Natural killer cell (primary cell): ENCODE measurements at places on chromosomes 5 and 9.

- DNase-seq: no peak
These were observed 80.6 kb downstream of the PAM start for GRCh38 chr5:102835717-102836116.

GRCh38 chr5:180399401-180400215 lies 46.5 kb upstream of the GFPT2 start:
- DNase-seq: no peak

DNA sequence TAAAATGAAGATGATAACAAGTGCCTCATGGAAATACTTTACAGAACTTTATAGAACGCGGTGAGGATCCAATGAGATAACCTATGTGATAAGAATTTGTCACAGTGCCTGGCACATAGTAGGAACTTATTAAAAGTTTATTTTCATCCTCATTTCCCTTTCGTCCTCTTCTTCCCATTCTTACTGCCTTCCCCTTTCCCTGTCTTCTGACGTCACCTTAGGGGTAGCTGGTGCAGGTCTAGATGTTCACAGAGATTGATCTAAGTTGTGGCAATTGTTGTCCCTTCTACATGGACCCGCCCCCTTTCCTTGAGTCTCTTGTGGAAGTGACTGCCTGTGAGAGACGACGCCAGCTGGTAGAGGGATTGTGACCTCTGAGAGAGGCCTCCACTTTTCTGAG lies 46.5 kb upstream of the NTRK2 start:
- no peak for DNase-seq

DNA sequence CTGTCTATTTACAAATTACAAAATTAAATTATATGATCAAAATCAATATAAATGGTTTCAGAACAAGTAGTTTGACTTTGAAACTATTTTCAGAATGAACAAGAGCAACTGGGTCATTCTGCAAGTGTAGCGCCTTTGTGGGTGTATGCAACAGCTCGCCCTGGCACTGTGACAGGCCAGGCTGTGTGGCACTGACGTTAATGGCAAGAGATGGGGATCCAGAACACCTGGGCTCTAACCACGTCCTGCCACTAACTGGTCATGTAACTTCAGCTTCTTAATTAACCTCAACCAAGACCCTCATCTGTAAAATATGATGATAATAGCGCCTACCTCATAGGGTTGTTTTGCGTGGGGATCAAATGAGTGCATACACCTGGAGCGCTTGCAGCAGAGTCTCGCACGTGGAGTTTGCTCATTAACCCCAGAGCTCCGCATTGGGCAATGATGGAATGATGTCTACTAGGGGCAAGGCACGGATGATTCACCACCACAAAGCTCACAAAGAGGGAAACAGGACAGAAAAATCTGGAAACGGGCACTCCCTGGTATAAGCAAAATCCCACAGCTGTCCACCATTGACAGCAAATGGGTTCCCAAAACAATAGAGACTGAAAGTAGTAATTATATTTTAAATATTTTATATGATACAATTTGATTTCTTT lies 639.4 kb downstream of the SEMA5A start:
- no peak for DNase-seq

- DNase-seq: no peak
These were observed at the start of gene PDLIM4 for GRCh38 chr5:132257131-132258101. Gene PDLIM4 (plus strand): TSS chr5:132257696. CDS start chr5:132257735, 39 bp downstream.

DNA sequence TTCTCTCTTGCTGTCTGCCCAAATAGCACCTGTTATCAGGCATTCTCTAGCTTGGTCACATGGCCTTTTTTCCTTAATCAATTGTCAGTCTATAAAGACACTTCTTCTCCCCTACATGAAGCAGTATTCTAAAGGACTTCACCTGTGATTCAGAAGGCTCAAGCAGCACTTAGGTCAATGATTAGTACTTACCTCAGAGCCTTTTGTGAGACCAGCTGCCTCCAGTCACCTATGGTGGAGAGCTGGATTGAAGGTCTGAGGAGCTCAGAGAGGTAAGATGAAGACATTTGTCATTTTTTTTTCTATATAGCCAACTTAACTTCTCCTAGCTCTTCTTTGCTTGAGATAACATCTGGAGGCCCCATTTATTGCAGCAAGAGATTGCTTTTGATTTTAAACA lies 278.3 kb upstream of the PCSK5 start:
- DNase-seq: no peak

- DNase-seq: no peak
These were observed 6.8 kb upstream of the FEM1C start for GRCh38 chr5:115551415-115551814.

- DNase-seq: peak; percentile 73
These were observed 71.9 kb downstream of the MVB12B start for GRCh38 chr9:126398403-126399058.

DNA sequence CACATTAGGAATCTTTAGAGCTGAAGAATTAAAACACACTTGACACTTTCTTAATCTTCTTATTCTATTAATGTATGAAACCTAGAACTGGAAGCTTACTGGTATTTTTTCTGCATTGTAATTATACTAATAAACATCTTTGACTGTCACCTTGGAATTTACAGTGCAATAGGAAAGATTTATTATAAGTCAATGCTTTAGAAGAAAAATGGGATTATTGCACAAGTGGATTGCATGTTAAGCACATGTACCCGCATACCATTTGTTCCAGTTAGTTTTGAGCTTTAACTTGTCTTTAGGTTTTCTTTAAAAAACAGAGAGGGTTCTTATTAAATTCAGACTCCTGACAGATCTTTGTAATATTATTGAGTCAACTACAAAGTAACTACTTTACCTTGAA lies 278.5 kb downstream of the CCDC171 start:
- DNase-seq: no peak
